CD4-positive, alpha-beta T cell treated with Interleukin-17A for 1 hour (primary cell): ENCODE measurements at places on chromosomes 7 and 10.

GRCh38 chr10:49664006-49664841, 15.2 kb upstream of the C10orf53 start:
- no peak for DNase-seq

GRCh38 chr7:105408791-105409410, 20.2 kb upstream of the SRPK2 start:
- DNase-seq, result no peak

DNA sequence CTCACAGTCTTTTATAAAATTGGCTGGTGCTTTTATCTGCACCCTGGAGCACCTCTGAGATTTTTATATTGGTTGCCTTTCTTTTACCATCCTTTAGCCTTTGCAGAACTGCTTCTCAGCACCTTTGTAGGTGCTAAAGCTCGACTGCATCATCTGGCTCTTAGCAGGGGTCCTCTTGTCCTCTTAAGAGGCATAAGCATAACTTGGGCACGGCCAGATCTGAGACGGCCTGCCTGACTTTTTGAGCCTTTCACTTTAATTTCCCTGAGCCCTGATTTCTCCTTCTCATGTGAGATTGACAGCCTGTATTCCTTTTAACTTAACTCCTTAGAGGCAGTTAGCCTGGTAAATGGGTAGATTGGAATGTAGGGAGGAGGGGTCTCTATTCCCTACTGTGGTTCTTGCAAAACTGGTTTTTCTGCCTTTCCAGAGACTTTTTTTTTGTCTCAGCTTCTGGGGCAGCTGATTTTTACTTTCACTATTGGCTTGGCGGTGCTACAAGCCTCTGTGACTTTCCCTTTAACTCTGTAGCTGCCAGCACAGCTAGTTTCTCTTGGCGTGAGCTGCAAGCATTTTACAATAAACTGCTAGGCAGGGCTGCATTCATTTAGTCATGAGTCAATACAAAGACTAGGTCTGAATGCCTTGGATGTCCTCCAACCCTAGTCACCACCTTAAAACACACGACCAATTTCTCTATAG, 24.0 kb downstream of the ZPBP start:
- DNase-seq, result peak; percentile 47

GRCh38 chr7:92714280-92714679, 122.1 kb downstream of the CDK6 start:
- no peak for DNase-seq

- DNase-seq, result no peak
Observed at GRCh38 chr10:1177936-1178335, 121.8 kb downstream of the WDR37 start.

- no peak for DNase-seq
Observed at GRCh38 chr7:158289761-158290523, 297.7 kb downstream of the PTPRN2 start.

GRCh38 chr10:81082621-81083376, 545.1 kb downstream of the SH2D4B start:
- DNase-seq, result no peak

DNA sequence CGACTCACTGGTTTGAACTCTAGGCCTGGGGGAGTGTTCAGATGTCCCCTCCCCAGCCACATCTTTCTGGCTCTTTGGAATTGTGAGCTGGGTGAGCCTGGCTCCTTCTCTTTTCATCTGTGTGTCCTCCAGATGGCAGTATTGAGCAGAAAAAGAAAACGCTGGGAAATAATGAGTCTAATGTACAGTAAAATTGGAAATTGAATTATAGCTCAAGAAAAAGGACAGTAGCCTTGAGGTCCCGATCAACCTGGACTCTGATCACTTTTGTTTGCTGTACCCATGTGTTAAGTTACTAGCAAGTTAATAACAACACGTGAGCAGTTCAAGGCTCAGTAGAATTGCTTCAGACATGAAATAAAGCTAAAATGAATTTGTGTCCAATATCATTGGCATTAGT, 77.9 kb downstream of the SNX10 start:
- peak; percentile 67 for DNase-seq

DNA sequence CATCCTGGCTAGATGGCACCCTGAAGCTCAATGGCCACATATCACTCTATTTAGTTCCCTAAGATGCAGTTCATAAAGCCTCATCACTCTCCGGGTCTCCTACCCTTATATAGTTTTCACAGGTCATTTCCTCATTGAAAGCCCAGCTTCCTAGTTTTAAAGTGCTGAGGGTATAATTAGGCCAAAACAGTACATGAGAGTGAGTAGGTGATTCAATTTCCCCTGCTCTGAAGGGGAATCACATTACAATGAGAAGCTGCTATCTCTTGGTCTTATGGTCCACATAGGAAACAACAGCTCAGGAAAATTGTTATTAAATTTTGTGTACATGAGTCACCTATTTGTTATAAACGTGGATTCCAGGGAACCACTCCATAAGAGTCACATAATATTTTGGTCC, 162.0 kb downstream of the SEMA3E start:
- DNase-seq, result no peak

DNA sequence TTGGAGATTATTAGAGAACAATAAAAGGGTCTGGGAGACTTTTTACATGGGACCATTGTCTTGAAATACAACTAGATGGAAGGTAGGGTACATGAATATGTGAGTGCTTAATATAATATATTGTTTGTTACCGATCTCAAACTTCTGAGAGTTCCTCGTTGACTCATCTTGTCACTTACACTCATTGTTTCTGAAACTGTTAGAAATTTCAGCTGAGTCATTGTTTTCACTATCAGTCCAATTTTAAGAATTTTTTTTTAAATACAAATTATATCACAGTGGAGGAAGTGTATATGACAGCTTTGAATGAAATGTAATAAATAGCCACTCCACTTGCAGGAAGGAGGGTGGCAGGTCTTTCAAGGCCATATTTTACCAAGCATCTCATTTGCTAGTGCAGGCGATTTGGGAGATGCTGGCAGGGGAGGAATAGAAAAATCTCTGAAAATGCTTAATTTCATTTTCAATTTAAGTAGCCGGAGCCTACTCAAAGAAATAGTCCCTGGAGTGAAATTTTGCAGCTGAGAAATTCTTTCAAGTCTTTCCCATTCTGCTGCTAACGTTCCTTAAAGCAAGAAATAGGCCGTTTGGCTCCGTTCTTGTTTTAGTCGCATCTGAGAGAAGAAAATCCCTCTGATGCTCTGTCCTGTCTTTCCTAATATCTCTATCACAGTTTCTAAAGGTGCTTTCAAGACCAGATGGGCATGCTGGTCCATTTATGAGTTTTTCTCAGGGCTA, 1404.2 kb upstream of the CELF2 start:
- no peak for DNase-seq

GRCh38 chr10:101694674-101695403, at the start of gene FBXW4:
FBXW4 (minus strand) TSS chr10:101695170; CDS start chr10:101695105, 65 bp downstream.
- peak; percentile 71 for DNase-seq

GRCh38 chr10:106086391-106086790, 1078.1 kb downstream of the SORCS1 start:
- DNase-seq, result no peak

DNA sequence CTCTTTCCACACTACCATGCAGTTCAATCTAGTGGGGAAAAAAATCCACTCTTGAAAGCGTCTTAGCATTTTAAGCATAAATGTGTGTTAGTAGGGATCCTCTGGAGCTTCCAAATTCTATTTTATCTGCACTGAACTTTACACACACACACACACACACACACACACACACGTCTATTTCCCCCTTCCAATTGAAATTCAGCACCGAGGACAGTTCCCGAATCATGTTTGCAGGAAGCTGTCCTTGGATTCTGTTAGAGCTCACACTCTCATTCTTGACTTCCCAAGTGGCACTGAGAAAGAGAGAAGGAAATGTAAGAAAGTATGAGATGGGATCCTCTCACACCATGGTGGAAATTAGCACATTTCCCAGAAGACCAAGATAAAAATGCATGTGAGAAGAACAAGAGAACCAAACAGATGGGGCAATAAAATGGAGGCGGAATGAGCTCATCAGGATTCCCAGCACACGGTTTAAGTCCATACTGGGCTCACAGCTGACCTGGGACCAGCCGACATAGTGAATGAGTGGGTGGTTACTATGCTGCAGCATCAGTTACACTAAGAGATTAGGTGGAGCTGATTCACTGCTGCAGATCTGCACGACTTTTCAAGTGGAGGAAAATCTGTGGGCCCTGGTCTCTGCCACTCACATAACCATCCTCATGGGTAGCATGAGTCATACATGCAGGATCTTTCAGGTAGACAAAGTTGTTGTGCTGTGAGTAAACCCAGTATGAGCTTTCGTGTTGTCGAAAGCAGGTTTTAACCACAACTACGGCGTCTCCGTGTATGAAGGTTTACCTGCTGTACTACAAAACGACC, 3.3 kb upstream of the NPTX2 start:
- DNase-seq, result no peak

GRCh38 chr7:133491846-133492652, 239.2 kb downstream of the EXOC4 start:
- no peak for DNase-seq

DNA sequence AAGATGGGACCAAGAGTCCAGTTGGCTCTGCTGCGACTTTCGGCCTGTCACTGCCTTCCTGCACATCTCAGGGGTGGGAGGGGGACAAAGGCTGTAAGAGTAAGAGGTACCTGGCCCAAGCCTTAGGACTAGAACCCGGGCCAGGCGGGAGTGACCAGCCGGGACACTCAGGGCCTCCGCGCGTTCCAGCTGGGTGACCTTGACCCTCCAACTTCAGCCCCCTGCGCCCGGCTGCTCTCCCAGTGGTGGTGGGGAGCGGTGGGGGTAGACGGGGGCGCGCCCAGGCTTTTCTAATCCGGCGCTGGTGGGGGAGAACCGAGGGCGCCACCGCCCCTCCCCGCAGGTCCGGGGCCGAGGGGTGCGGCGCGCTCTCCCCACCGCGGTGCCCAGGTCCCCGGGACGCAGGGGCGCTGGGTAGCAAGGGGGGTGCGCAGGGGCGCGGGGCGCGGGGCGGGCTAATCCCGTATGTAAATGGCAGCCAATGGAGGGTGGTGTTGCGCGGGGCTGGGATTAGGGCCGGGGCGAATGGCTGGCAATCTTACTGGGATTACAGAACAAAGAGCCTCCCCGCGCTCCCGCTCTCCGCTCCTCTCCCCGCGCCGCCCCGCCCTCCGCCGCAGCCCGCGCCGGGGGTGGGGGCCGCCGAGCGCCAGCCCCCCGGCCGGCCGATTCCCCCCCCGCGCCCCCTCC, at the start of gene GTF2IRD1:
Gene GTF2IRD1 (plus strand): TSS at position 585 of the 690 bp plus-strand sequence. CDS start 54,175 bp downstream, outside the sequence.
- DNase-seq, result peak; percentile 52

- no peak for DNase-seq
Observed at GRCh38 chr7:48259463-48260280, 88.4 kb downstream of the ABCA13 start.

- no peak for DNase-seq
Observed at GRCh38 chr7:25171071-25171470, 46.0 kb upstream of the CYCS start.

DNA sequence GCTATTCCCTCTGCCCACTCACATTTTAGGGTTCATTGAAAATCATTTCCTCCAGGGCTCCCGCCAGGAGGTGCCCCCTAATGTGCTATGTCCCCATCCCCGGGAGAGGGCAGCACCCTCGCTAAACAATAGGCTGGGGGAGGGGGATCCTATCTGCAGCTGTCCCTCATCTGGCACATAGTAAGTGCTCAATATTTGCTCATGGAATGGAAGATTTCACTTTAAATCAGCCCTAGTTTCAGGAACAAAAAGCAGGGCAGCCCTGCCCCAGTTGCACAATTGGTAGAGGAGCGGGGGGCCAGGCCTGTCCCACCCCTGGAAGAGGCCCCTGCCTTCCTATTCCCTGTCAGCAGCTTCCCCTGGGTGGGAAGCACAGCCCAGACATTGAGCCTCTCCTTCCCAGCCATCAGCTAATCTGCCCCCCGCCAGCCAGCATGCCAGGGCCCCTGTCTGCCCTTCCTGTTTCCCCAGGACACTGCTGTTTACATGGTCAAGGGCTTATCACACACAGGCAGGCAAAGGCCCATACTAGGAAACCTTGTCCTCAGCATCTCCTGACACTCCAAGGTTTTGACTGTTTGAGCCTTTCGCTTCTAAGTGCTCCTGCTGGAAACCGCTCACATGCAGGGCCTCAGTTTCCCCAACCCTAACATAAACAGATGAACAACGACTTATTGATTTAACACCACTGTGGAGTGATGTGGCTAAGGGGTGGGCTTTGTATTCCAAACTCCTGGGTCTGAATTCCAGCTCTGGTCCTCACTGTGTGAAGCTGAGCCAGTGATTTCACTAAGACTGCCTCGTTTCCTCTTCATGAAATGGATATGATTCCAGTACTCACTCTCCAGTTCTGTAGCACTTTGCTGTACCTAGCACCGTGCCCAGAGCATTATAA, 130.7 kb upstream of the ZMIZ1 start:
- peak; percentile 13 for DNase-seq

GRCh38 chr7:150377196-150377595, 1.9 kb upstream of the ZNF775 start:
- DNase-seq, result no peak

DNA sequence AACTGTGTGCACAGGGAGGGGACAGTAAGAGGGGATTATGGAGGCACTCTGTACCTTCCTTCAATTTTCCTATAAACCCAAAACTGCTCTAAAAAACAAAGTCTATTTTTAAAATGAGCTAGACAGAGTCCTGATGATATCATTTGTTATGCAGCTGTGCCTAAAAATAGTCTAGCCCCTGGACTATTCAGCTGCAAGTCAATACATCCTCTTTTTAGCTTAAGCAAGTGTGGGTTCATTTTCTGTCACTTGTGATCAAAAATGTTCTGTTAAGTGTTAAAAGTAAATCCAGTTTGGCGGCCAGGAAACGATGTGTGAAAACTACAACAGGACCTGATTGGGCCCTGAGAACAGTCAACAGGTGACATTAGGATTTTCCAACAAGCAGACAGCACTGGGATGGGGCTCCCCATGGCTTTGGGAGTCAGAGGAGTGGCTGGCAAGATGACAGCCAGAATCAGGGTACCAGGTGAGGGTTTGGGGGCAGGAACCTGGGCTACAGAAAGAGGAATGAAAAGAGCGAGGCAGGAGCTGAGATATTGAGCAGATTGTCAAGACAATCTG, 33.9 kb downstream of the FAM107B start:
- no peak for DNase-seq

DNA sequence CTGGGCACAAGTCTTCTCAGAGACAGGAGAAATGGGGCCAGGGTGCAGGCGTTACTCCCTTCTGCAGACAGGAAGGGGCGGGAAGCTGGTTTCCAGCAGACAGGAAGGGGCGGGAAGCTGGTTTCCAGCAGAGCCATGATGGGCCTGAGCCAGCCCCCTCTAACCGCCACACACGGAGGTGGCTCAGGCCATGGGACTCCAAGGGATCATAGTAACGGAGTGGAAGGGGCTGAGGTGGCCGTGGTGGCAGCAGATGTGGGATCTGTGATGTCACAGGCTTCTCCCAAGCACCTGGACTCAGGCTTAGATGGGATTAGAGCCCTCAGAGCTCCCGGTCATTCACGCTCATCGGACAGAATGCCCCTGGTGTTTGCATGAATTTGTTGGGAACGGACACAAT, 177.8 kb downstream of the USP6NL start:
- no peak for DNase-seq

- DNase-seq, result no peak
Observed at GRCh38 chr7:6154542-6155404, 117.7 kb downstream of the CYTH3 start.
